ENCODE measurements at places on chromosomes 11 and 22.

- no peak for DNase-seq
Observed at GRCh38 chr11:112166562-112166961, 610 bp upstream of the TEX12 start.

DNA sequence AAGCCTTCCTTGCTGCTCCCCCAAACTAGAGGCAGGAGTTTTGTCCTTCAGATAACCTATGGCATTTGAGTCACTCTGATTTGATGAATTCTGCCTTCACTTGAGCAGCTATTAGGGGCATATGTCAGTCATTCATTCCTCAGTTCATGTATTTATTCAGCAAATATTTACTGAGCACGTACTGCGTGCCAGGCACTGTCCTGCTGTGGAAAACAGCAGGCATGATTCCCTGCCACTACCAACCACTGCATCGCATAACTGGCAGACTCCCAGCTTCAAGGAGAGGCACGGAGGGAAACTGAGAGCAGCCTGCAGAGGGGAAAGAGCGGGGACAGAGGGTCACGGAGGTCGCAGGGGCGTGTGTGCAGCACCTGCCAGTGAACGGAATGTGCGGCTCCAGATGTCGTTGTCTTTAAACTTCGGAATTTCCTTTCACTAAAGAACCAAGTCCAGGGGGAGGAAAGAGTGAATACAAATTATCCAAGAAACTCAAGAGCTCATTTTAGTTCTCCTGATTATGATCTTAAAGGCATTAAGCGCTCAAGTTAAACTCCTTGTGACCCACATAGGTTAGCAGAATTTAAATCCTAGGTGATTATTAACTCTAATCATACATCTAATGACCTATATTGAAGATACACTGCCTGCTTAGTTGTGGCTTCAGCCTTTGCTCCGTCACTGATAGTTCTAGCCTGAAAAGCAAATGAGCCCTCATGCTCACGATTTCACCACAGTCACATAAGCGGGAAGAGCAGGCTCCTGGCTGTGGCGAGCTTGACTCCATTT is 12.6 kb downstream of the PPARA start:
- no peak for DNase-seq

DNA sequence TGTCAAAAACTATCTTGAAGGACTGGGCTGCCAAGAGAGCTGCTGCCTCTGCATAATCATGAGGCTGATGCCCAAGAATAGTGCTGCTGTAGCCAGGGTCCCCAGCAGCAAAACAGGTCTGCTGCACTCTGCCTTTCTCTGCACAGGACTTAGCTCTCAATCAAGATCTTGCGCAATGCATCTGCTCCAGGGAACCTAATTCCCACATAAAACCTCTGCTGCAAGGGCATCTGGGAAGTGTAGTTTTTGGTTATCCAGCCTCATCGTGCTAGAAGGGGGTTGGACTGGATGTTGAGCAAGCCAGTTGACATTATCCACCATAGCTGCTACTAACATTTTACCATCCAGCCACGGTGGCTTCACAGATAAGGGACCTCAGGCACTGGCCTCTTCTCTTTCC is 192.7 kb downstream of the C11orf91 start:
- no peak for DNase-seq

- DNase-seq: no peak
Observed at GRCh38 chr11:100861212-100861611, 174.1 kb downstream of the ARHGAP42 start.

DNA sequence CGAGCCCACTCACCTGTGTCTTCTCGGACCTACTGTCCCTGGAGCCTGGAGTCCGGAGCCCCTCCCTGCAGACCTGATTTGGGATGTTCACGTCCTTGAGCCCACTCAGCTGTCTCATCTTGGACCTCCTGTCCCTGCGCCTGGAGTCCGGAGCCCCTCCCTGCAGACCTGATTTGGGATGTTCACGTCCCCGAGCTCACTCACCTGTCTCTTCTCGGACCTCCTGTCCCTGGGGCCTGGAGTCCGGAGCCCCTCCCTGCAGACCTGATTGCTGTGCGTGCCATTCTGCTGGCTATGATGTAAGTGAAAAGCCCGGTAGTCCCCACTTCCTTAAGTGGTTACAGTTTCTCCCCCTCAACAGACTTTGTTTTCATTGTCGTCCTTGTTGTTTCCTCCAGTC is 867.1 kb downstream of the BRD1 start:
- DNase-seq: no peak

DNA sequence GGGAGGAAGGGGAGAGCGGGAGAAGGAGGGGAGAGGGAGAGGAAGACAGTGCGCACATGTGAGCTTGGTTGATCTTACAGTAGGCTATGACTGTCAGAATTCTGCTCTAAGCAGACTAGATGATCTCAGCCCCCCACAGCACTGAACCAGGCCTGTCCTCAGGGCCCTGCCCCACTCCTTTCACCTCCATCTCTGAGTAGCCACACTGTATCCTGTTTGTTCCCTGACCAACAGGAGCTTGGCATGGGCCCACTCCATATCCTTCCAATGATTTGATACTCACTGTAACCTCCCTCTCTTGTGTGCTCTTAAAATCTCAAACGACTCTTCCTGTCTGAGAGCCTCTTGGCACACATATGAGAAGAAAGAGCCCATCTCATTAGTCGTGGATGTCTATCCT is 86.1 kb upstream of the PARVA start:
- DNase-seq: no peak

DNA sequence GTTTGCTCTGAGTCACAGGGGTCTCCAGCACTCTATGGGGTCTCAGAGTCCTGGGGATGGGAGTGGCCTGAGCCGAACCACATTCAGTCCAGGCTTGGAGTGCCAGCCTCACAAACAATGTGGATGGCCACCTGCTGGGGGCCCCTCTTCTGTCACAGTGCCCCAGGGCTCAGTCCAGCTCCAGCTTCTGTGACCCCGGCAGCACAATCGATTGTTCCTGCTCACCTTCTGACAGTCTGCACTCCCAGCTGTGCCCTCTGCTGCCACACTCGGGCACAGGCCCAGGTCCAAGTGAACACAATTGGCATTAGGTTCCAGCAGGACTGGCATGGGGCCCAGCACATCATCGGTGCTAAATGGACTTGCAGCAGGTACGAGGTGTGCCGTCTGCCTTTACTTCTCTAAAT is 84.8 kb downstream of the TP53I11 start:
- DNase-seq: no peak

DNA sequence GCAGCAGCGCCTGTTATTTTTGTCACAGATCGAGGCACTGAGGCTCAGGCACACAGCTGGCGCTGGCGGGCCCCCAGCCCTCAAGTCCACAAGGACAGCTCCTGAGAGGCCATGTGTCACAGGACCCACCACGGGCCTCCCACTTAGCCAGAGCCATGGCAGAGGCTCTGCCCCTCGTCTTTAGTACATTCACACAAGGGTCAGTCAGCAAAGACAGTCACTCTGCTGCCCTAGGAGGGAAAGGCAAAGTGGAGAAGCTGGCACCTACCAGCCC is 29.1 kb downstream of the GNAZ start:
- DNase-seq: no peak

GRCh38 chr11:92911478-92911877 is 58.0 kb upstream of the MTNR1B start:
- DNase-seq: no peak

All from activated naive CD4-positive, alpha-beta T cell treated with Interleukin-2 at 50 U/mL for 16 hours (primary cell).